ENCODE measurements at places on chromosomes 7 and 10.

GRCh38 chr10:77586719-77587415 lies 50.7 kb downstream of the KCNMA1 start:
- no peak for DNase-seq

GRCh38 chr7:148515728-148516695 lies 74.6 kb upstream of the C7orf33 start:
- DNase-seq = no peak

GRCh38 chr7:37212556-37212955 lies 236.1 kb downstream of the ELMO1 start:
- DNase-seq = no peak

DNA sequence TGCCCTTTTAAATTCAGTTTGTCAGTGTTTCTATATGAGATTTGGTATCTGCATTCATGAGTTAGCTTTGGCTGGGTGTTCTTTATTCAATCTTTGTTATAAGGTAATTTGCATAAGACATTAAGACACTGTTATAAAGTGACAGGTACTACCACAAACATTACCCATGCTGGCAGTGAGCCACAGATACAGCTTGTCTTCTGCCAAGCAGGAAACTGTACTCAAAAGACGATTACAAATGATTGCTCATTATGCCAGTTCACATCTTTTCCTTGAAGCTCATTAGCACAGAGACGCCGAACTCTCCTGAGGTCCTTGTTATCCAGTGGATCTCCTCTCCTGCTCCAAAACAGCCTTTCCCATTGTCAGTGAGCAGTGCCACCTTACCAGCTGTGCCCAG lies 30.4 kb downstream of the AMPH start:
- no peak for DNase-seq

GRCh38 chr10:80025281-80025680 lies 53.2 kb upstream of the TMEM254 start:
- DNase-seq = no peak

GRCh38 chr10:78269060-78269459 lies 235.4 kb downstream of the RPS24 start:
- DNase-seq = no peak

DNA sequence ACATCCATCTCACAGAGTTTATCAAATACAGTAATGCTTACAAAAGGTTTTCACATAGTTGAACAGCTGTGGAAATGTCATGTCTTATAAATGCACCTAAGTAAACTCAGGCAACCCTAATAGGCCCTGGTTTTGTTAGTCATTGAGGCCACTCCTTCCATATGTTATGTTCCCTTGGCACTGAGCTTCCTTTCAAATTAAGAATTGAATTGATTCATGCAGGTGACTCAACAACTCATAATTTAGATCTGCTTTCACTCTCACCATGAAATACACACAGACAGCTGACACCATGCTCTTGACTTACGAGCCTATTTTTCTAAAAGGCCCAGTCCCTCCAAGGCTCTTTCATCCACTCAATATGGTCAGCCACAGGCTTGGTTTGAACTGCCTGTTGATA lies 476.9 kb downstream of the KCNMA1 start:
- DNase-seq = peak; percentile 92

GRCh38 chr10:68463365-68464093 lies 8.2 kb downstream of the DNA2 start:
- DNase-seq = no peak

DNA sequence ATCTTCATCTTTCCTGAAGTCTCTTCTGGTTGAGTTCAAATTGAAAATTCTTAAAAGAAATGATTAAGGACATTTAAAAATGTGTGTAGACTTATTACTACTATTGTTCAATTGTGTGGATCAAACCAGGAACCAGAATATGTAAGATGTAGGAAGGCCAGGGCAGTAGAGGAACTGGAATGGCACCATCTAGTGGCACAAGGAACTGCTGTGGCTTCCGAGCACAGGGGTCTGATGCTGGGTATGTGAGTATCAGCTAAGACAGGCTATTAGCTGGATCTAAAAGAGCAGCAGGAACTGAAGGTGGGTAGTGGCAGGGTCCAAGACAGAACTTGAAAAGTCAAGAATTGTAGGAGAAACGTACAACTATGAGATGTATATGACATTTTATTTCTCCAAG lies 247.3 kb downstream of the SEMA3A start:
- no peak for DNase-seq

DNA sequence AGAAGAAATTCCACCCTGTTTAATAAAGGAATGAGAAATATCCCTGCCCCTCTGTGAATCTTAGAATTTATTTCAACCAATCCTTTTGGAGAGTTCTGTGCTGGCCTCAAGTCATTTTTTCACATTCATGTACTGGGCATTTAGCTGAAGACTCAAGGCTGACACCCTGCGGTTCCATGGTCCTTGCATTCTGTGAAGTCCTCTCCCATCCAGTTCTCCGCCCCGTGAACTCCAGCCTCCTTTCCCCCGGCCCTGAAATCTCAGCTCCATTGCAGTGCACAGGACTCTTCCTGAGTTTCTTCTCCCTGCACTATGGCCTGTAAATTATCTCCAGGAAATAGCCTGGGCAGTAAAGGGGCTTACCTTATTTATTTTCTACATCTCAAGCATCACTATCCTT lies 183.0 kb upstream of the KCND2 start:
- DNase-seq = no peak

- no peak for DNase-seq
Measured at GRCh38 chr7:49321843-49322242, 397.5 kb downstream of the CDC14C start.

DNA sequence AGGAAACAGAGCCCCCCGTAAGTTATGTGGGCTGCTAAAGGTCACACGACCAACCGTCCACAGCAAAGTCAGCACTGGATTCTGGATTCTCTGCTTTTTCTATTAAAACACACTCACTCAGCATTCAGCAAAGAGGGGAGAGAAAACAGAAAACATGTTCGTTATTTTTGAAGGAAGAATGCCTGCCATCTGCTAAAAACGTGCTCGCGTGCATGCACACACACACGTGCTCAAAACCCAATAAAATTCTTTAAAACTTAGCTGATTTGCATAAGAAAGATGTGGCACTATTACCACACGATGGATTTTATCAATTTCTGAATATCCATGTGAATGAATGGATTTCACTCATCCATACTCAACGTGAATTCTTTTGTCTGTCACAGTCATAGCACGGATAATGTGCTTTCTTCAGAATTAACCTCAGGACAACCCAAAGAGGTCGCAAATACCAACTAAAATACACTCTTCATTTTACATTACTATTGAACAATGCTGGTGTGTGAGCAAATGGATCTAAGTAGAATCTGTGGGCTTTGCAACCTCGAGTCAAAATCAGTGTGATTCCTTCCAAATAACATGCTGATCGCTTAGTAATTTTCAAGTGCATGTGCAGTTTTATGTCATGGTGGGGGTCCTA lies 40.8 kb downstream of the NRP1 start:
- no peak for DNase-seq

GRCh38 chr7:120864141-120864900 lies 6.4 kb upstream of the TSPAN12 start:
- no peak for DNase-seq

DNA sequence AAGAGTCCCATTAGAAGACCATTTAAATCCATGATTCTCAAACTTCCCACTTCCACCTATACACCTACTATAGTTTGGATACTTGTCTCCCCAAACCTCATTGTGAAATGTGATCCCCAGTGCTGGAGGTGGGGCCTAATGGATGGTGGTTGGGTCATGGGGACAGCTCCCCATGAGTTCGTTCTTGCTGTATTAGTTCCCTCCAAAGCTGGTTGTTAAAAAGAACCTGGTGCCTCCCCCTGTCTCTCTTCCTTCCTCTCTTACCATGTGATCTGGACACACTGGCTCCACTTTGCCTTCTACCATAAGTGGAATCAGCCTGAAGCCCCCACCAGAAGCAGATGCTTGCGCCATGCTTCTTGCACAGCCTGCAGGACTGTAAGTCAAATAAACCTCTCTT lies 53.9 kb downstream of the WIPF3 start:
- no peak for DNase-seq

DNA sequence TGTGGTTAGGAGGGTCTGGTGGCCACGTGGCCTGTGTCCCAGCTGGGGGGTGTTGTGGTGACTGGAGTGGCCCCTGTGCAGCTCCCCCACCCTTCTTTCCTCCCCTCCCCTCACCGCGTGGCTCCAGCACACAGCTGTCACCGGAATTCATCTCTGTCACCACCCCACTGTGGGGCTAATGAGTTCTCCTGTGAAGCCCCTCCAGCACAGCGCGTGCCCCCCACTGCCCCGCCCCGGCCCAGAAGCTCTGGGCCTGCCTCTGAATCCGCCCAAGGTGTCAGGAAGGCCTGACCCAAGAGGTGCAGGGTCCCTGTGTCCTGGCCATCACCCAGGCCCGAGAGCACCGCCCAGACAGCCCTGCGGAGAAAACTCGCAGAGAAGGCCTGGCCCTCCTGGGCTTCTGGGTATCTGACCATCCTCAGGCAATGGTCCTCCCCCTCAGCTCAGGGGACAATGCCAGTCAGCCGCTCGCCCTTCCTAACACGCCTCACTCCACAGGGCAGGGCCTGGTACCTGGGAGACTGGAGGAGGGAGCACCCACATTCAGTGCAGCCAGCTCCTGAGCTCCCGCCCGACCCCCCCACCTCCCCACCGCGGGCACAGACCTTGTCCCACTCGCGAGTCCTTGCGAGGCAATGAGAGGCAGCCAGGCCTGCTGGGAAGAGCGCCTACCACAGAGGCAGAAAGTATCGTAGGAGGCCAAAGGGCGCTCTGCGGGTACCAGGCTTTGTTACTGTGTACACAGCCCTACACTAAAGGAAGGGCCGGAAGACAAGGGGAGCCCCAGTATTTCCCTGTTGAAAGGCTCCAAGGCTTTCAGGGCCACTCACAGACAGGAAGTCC lies 38.2 kb downstream of the GBX1 start:
- DNase-seq = no peak

DNA sequence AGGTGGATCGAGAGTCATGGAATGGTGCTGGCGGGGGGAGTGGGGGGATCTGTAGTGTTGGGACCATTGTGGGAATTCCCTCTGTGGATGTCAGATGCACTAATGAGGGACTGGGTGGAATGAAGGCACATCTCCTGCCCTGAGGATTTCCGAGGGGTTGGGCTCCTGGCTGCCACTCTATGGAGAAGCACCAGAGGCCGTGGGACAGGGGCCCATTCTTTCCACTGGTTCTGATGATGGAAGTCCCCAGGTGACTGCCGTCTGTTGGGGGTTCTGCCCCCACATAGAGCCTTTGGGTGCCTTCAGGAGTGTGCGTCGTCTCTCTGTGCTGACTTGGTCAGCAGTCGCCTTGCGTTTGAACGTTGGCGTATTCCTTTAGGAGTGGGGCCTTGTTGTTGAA lies 202.9 kb downstream of the GLRX3 start:
- DNase-seq = no peak

DNA sequence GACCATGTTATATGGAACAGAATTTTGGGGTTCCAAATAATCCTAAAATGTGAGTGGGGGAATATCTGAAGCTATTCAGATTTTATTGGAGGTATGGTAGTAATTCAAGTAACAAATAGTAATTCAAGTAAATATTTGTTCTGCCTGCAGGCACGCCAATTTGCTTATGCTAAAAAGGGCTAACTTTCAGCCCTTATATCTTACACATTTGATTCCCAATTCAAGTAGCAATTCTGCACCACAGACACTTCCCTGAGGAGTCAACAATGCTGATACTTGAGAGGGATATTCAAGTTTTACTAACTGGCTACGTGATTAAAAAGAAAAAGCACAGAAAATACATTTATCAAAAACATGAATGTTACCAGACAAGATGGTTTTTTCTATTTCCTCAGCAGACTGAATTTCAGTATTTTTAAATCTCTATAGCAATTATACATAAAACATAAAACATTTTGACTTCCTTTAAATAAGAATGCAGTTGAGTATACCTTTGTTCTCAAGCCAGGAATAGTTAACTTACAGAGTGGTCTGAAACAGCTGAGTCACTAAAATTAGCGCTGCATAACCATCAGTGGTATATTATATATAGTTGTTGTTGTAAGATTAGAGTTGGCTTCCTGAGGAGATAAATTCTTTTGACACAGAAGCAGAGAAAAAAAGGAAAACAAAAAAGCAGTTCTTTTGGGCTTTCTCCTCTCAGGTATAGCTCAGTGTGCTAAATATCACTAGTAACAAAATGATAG lies 33.9 kb downstream of the MTPN start:
- DNase-seq = no peak

GRCh38 chr7:2468227-2468626 lies 8.0 kb downstream of the GRIFIN start:
- DNase-seq = no peak

DNA sequence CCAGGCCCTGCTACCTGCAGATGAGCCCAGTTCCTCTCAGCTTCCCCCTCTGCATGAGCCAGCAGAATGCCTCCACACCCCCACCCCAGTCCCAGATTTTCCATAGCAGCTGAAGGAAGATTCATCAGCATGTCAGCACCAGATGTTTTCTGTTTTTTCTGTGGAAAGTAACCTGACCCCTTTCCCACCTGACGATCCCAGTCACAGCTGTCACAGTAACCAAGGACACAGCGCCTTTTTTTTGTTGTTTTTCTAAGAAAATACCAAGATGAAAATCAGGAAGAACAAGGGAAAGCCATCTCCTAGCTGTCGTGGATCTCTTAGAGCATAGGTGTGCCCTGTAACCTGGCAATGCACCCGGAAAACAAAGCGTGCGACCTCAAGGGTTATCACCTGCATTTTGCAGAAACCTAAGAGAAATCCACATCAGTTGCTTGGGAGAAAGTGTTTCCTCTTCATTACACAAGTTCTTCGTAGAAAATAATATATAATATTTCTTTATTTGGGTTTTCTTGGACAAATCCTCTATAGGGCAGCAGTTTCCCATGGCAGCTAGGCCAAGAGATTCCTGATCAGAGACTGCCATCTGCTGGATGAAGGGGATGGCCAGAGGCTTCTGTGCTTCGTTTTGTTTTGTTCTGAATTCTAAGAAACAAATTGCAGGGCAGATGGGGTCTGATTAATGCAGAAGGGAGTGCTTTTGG lies 401.9 kb downstream of the TNS3 start:
- DNase-seq = no peak

DNA sequence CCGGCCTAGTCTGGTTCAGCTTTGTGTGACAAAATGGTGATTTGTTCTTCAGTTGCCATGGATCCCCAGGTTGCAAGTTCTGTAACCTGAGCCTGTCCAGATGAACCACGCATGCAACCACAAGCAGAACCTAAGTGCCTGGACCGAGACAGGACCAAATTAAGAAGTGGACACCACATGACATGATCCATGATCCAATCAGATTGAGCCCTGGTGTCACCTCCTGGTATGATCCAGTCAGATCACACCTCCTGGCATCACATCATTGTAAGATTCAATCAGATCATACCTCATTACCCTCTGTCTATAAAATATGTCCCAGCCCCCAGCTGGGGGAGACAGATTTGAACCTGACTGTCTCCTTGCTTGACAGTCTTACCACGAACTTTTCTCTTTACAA lies 70.0 kb downstream of the MALSU1 start:
- DNase-seq = no peak

- DNase-seq = peak; percentile 37
Measured at GRCh38 chr7:68411742-68412141, 1186.5 kb upstream of the AUTS2 start.
